Caco-2 (cell line): ENCODE measurements at places on chromosomes 3 and 15. TPM values are rescaled to one million over a fixed set of nuclear protein-coding genes. Genes with fewer than 3 reads are reported as not detected.

GRCh38 chr15:56272454-56272853 lies 28.8 kb upstream of the RFX7 start:
- no peaks in the 10 kb centered on the region for H3K4me1 ChIP-seq
- no peak for DNase-seq
- no peaks in the 10 kb centered on the region for H3K36me3 ChIP-seq
- no peak overlapping the region for H3K4me3 ChIP-seq
- H3K27me3 ChIP-seq: no peaks in the 10 kb centered on the region
- no peak overlapping the region for H3K27ac ChIP-seq

Gene MGA
- total RNA-seq: 59.6 and 60.0 TPM in 2 replicates

DNA sequence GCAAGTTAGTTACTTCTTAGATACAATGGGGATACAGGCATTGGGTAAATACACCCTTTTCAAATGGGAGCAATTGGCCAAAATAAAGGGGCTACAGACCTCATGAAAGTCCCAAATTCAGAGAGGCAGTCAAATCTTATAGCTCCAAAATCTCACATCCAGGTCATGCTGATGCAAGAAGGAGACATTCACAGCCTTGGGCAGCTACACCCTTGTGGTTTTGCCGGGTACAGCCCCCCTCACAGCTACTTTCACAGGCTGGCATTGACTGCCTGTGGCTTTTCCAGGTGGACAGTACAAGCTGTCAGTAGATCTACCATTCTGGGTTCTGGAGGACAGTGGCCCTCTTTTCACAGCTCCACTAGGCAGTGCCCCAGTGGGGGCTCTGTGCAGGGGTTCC lies 17.5 kb upstream of the PLSCR1 start:
- no peaks in the 10 kb centered on the region for H3K36me3 ChIP-seq
- H3K4me3 ChIP-seq: no peak overlapping the region
- H3K27me3 ChIP-seq: no peaks in the 10 kb centered on the region
- no peak overlapping the region for H3K27ac ChIP-seq
- no peaks in the 10 kb centered on the region for H3K4me1 ChIP-seq

DNA sequence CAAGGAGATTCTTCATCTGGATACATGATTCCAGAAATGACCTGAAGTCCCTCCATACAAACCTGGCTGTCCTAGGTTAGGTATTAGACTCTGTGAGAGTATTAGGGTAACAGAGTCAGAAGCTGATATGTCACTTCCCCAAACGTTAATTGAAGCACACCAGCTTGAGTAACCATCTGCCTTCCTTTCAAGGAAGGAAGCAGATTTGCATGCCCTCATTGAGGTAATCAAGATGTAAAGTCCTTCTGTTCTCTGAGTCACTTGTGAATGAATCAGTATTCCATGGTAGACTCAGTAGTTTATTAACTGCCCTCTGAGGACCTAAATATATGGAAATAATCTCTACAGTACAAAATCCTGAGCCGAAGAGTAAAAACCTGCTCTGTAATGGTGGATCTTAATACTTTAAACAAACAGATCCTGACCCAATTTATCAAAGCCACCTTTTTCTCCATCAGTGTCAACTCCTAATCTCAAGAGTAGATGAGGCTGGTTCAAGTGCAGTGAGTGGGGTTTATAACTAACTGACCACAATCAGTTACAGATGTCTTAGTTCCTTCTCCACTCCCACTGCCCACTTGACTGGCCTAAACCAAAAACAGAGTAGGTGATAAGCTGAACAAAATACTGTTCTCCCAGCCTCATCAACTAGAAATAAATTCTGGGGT lies 246.2 kb upstream of the CHRM5 start:
- no peaks in the 10 kb centered on the region for H3K4me1 ChIP-seq
- no peak overlapping the region for H3K27ac ChIP-seq
- H3K4me3 ChIP-seq: no peak overlapping the region
- no peaks in the 10 kb centered on the region for H3K36me3 ChIP-seq
- DNase-seq: no peak
- H3K27me3 ChIP-seq: no peaks in the 10 kb centered on the region

Gene CLRN1
- not detected in 2 replicates for total RNA-seq

GRCh38 chr15:68413363-68414205 lies 18.4 kb downstream of the ITGA11 start:
- no peaks in the 10 kb centered on the region for H3K36me3 ChIP-seq
- no peak overlapping the region for H3K4me3 ChIP-seq

DNA sequence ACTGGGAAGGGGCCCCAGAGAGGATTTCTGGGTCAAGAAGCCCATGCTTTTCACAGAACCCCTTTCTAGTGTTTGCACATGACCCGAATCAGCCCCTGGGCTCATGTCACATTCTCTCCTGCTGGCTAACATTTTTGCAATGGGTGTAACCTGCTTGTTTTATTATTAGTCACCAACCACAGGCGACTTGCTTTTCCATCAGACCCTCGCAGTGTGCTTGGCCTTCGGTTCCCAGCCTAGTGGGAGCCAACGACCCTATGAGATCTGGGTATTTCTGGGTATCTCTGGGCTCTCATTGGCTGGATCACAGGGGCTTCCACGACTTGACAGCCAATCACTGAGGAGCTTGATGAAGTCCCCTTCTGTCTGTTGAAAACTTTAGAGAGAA lies 11.0 kb upstream of the FBLN2 start:
- H3K27me3 ChIP-seq: no peaks in the 10 kb centered on the region
- no peaks in the 10 kb centered on the region for H3K4me1 ChIP-seq
- H3K27ac ChIP-seq: no peak overlapping the region
- H3K36me3 ChIP-seq: no peaks in the 10 kb centered on the region

Gene NLGN1
- total RNA-seq: not detected in 2 replicates

DNA sequence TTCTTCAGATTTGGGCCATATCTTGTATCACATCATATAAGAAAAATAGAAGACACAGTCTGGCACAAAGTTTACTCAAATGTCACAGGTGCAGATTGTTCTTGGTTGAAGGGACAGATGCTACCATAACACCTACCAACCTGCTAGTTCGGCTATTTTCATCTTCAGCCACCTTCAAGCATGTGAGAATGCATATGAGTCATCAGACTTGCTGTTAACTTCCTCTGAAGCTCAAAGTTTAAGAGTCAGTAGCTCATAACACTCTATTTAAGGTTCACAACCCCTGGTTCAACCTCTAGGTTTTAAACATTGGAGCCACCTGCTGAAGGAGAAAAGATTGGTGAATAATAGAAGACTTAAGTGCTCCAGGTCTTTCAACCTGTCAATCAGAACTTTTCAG lies 522.8 kb downstream of the NLGN1 start:
- H3K27ac ChIP-seq: no peak overlapping the region
- no peak overlapping the region for H3K4me3 ChIP-seq
- no peaks in the 10 kb centered on the region for H3K4me1 ChIP-seq
- H3K36me3 ChIP-seq: no peaks in the 10 kb centered on the region

DNA sequence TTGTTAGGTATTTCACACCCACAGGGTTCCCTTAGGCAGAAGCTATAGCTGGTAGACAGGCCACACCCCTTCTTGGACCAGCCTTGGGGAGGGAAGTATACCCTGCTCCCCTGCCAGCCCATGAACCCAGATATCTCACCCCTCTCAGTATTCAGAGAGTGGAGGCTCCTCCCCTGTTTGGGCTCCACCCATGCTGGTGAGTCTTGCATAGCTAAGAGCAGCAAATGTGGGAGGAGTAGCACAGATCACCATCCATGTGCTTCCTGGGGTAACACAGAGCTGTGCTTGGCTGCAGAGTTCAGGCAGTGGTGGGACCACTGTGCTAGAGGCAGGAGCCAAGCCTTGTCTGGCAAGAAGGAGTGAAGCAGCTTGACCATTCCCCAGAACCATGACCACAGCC lies 427.2 kb downstream of the ZIC1 start:
- H3K27me3 ChIP-seq: no peaks in the 10 kb centered on the region
- H3K36me3 ChIP-seq: no peaks in the 10 kb centered on the region
- no peak overlapping the region for H3K27ac ChIP-seq

Gene SLC15A2
- total RNA-seq: 3.8 and 4.7 TPM in 2 replicates

Gene EFCAB12
- total RNA-seq: 0.14 and 0.49 TPM in 2 replicates

- DNase-seq: no peak
- H3K36me3 ChIP-seq: no peaks in the 10 kb centered on the region
- no peaks in the 10 kb centered on the region for H3K27me3 ChIP-seq
- no peaks in the 10 kb centered on the region for H3K4me1 ChIP-seq
Measured at GRCh38 chr15:97479957-97480356, 480.5 kb upstream of the ARRDC4 start.

DNA sequence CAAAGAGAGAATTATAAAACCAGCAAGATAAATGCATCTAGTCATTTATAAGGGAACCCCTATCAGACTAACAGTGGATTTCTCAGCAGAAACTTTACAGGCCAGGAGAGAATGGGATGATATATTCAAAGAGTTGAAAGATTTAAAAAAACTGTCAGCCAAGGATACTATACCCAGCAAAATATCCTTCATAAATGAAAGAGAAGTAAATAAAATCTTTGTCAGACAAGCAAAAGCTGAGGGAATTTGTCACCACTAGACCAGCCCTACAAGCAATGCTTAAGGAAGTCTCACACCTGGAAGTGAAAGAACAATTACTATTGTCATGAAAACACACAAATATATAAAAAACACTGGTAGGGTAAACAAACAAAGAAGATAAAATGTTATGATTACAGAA lies 113.4 kb upstream of the FAM3D start:
- no peak overlapping the region for H3K27ac ChIP-seq
- no peaks in the 10 kb centered on the region for H3K36me3 ChIP-seq
- no peaks in the 10 kb centered on the region for H3K4me1 ChIP-seq
- no peak for DNase-seq
- H3K4me3 ChIP-seq: no peak overlapping the region

- H3K36me3 ChIP-seq: no peaks in the 10 kb centered on the region
- peak within 1 kb of the TSS; percentile 57 for H3K4me3 ChIP-seq
- no peaks in the 10 kb centered on the region for H3K27me3 ChIP-seq
- peak; percentile 60 for DNase-seq
- no peak within 1 kb of the TSS for H3K27ac ChIP-seq
- no peaks in the 10 kb centered on the region for H3K4me1 ChIP-seq
Measured at GRCh38 chr15:52790169-52790708, at the start of gene ONECUT1. ONECUT1 (minus strand) TSS chr15:52790336; CDS start chr15:52789884, 452 bp downstream.

GRCh38 chr3:161253711-161254110 lies 32.6 kb downstream of the NMD3 start:
- H3K4me3 ChIP-seq: no peak overlapping the region
- no peaks in the 10 kb centered on the region; the same call in none of the 2 replicates for H3K36me3 ChIP-seq
- H3K27ac ChIP-seq: no peak overlapping the region
- H3K4me1 ChIP-seq: peaks cover 6% of the 10 kb centered on the region; the same call in 1 of the 2 replicates
- no peaks in the 10 kb centered on the region for H3K27me3 ChIP-seq
